ENCODE measurements at places on chromosomes 12 and 14.

- no peak for DNase-seq
Observed at GRCh38 chr14:96069421-96069820, 30.3 kb downstream of the C14orf132 start.

DNA sequence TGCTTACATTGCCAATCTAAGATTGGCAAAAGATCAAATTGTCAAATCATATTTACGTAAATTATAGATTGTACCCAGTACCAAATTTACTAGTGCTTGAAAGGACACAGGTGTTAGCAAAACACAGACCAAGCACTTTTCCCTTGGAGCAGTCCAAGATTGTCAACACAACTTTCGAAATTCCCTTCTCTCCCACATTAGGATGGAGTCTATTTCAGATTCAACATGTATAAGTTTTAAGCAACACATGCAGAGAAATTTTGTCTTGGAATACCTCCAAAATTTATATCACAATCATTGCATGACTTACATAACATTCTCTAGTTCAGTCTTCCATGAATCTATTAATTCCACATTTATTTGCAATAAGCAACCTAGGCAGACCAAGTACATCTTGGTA, 74.9 kb upstream of the SLCO1C1 start:
- DNase-seq = no peak

GRCh38 chr12:69168828-69169227, 70.5 kb upstream of the CPSF6 start:
- DNase-seq = no peak

- DNase-seq = no peak
Observed at GRCh38 chr12:95213928-95214327, 3.3 kb downstream of the FGD6 start.

All from activated CD8-positive, alpha-beta memory T cell treated with anti-CD3 and anti-CD28 coated beads for 24 hours (primary cell).